Vagina (tissue), 2 donors: ENCODE measurements at places on chromosomes 16 and 17. TPM values are rescaled to one million over a fixed set of nuclear protein-coding genes. Genes with fewer than 3 reads are reported as not detected.

DNA sequence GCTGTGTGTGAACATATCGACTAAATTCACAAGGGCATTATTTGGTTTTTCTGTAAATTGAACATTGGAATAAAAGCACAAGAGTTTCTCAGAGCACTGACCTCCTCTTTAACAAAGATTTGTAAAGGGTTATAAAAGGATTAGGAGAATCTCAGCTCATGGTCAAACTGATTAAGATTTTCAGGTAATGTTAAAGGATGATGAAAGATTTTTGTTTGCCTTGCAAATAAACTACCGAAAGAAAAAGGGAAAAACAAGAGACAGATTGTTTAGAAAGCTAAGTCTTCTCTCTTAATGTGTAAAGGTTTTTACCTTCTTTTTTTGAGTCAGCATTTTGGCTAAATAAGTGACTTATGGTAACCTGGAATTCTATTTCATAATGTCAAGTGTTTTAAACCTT is 47.6 kb upstream of the MED9 start:
- DNase-seq = no peak

- no peak for DNase-seq
Measured at GRCh38 chr17:55735731-55736405, 13.2 kb upstream of the TMEM100 start.

GRCh38 chr16:26261621-26262020 is 569.9 kb downstream of the HS3ST4 start:
- DNase-seq = no peak

- no peak for DNase-seq
Measured at GRCh38 chr17:35089586-35090296, 26.2 kb upstream of the RFFL start.

DNA sequence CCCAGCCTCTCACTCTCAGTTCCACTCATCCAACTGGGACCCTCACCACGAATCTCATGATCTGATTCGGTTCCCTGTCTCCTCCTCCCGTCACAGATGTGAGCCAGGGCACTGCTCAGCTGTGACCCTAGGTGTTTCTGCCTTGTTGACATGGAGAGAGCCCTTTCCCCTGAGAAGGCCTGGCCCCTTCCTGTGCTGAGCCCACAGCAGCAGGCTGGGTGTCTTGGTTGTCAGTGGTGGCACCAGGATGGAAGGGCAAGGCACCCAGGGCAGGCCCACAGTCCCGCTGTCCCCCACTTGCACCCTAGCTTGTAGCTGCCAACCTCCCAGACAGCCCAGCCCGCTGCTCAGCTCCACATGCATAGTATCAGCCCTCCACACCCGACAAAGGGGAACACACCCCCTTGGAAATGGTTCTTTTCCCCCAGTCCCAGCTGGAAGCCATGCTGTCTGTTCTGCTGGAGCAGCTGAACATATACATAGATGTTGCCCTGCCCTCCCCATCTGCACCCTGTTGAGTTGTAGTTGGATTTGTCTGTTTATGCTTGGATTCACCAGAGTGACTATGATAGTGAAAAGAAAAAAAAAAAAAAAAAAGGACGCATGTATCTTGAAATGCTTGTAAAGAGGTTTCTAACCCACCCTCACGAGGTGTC is 26.6 kb downstream of the STH start:
- DNase-seq = peak; percentile 72

GRCh38 chr16:86217891-86218270 is 292.4 kb upstream of the FOXF1 start:
- DNase-seq = no peak

- DNase-seq = no peak
Measured at GRCh38 chr16:86727131-86727530, 148.8 kb downstream of the FOXL1 start.

GRCh38 chr16:13342675-13343074 is 441.3 kb downstream of the SHISA9 start:
- no peak for DNase-seq

GRCh38 chr16:71867939-71868338 is 16.0 kb downstream of the ZNF821 start:
- DNase-seq = no peak

- DNase-seq = no peak
Measured at GRCh38 chr17:77507111-77507885, 366.5 kb downstream of the SEC14L1 start.

GRCh38 chr17:50210240-50211225 is 9.1 kb upstream of the COL1A1 start:
- DNase-seq = peak; percentile 94

DNA sequence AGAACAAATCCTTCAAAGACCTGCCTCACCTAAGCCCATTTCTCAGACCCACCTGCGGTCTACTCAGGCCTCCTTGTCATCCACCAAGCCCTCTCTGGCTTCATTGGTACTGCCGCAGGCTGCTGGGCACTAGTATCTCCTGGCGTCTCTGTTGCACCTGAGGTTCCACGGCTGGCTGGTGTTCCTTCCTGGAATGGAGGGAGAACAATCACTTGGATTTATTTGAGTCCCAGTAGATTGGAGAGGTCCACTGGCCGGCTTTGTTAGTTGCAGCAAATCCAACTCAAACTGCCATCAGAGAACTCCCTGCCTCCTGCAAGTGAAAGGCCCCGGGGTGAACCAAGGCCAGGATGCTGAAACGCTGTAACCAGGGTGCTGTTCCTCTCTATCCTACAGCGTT is 15.3 kb downstream of the MIS12 start:
- no peak for DNase-seq

- no peak for DNase-seq
Measured at GRCh38 chr17:60390186-60390585, 1.7 kb downstream of the USP32 start.

GRCh38 chr17:56471696-56472095 is 121.8 kb upstream of the NOG start:
- no peak for DNase-seq

DNA sequence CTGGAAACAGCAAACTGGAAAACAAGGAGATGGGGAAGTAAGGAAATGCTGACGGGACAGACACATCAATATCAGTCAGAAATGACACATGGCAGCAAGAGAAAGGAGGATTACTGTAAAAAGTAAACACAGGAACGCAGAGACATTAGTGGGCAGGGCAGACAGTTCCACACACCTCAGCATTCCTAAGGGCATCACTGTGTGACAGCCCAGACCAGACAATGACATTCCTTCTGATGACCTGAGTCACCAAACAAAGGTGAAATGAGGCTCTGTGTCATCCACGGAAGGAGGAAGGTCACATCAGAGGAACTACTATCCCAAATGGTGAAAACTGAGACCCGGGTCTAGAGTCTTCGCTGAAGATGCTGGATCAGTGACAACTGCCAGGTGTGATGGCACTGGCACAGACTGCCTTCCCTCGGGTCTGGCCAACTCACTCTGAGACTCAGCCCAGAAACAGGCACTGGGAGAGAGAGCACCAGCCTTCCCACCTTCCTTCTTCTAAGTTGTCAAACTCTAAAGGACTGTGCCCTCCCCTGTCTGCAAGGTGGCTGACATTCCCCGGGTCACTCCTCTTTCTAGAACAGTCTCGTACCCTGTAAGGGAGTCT is 36.7 kb downstream of the TK2 start:
- DNase-seq = no peak

- DNase-seq = no peak
Measured at GRCh38 chr17:39921323-39921722, 2.9 kb upstream of the GSDMB start.

DNA sequence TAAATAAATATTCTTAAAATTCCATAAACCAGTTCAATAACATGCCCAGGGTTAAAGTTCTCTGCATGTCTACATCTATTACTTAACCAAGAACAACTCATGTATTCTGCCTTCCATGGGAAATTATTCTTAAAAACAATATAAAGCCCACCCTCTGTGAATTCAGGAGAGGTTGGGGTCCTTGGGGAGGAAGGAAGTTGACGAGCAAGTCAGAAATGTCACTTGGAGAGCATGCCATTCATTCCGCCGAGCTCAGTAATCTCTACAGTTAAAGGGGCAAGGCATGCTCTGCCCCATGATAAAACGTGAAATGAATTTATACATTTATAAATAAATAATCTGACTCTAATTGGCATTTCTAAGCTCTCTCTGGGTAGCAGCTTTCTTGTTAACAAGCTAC is 405.1 kb downstream of the TOX3 start:
- no peak for DNase-seq

GRCh38 chr16:715477-716199 is 720 bp downstream of the METRN start:
- DNase-seq = no peak

- no peak for DNase-seq
Measured at GRCh38 chr17:61139219-61139618, 260.4 kb upstream of the TBX2 start.

- no peak for DNase-seq
Measured at GRCh38 chr17:12046786-12047185, 26.1 kb downstream of the MAP2K4 start.

- DNase-seq = no peak
Measured at GRCh38 chr16:15948532-15949209, 745 bp upstream of the ABCC1 start.

GRCh38 chr17:78252701-78253635 is 21.5 kb downstream of the TMEM235 start:
- no peak for DNase-seq

DNA sequence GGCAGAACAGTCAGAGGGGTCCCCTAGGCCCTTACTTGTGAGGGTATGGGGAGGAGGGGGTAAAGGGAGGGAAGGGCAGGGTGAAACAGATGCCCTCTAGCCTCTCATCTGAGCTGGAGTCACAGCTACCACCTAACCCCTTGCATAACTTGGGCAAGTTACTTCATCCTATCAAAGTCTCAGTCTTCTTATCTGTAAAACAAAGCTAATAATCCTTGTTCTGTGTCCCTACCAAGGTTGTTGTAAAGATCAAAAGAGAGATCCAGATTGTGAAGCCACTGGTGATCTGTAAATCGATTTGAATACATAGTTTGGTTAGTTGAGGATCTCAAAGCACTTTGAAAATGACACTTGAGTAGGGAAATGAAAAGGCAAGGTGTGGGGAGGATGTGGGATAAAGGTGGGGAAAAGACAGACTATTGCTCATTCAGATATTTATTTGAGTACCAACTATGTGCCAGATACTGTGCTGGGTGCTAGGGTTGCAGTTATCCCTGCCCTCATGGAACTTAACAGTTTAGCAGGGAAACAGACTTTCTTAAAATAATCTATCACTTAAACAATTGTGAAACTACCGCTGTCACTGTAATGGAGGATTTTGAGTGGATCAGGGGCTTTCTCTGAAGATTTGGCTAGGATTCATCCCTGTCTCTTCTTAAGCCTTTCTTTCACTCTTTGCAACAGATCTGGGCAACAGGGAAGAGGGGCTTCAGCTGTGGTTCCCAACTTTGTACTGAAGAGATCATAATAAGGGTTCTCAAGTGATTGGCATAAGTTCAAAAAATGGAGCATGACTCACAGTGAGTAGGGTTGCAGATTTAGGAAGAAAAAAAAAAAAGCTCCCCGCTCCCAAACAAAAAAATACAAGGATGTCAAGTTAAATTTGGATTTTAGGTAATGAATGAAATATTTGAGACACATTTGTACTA is 3.0 kb downstream of the HEATR9 start:
- no peak for DNase-seq

DNA sequence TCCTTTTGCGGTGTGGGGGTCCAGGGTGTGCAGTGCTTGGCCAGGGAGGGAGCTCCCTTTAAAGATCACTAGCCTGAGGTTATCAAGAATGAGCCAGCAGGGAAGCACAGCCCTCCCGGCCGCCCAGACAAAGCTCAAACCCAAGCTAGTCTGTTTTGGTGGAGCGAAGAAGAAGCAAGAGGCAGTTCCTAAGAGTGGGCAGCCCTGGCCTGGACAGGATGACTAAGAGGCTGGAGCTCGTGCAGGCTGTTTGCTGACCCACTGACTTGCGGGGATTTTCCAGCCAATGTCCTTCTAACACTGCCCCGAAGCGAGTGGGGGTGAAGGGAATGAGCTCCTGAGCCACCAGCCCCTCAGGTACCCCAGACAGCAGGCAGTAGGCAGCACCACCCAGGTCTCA is 134.4 kb downstream of the COPRS start:
- no peak for DNase-seq

- DNase-seq = no peak
Measured at GRCh38 chr17:47686664-47687327, 7.2 kb upstream of the TBKBP1 start.

- DNase-seq = no peak
Measured at GRCh38 chr16:29807426-29808218, 1.3 kb downstream of the MAZ start.

- peak; percentile 97 for DNase-seq
Measured at GRCh38 chr17:3888343-3889171, 4.3 kb downstream of the CAMKK1 start.

CD300LB gene
- 0.25 TPM for total RNA-seq

KRT9 gene
- total RNA-seq = not detected

IL17C gene
- not detected for total RNA-seq

KRTAP3-1 gene
- not detected for total RNA-seq

PIMREG gene
- total RNA-seq = 0.74 TPM

MYL11 gene
- total RNA-seq = not detected

CTRL gene
- total RNA-seq = 3.2 TPM

CES1 gene
- total RNA-seq = 10.1 TPM

KRT222 gene
- total RNA-seq = not detected

CCDC40 gene
- 9.3 TPM for total RNA-seq

MT1A gene
- total RNA-seq = 110 TPM

ATAD5 gene
- total RNA-seq = 2.7 TPM

ABAT gene
- total RNA-seq = 3.9 TPM

TNK1 gene
- total RNA-seq = 10.1 TPM
